ENCODE measurements at places on chromosomes 5 and 9.
A peak's percentile ranks its signal among the peaks of the same experiment; 100 is the strongest.

- DNase-seq: no peak
These were observed 63.9 kb upstream of the TNFAIP8 start for GRCh38 chr5:119291877-119292276.

- peak; percentile 43 for DNase-seq
These were observed 77.0 kb downstream of the CYFIP2 start for GRCh38 chr5:157342822-157343402.

- DNase-seq: peak; percentile 82
These were observed 12.2 kb downstream of the CXXC5 start for GRCh38 chr5:139660105-139660922.

- no peak for DNase-seq
These were observed 29.1 kb upstream of the IRX2 start for GRCh38 chr5:2780421-2781171.

- no peak for DNase-seq
These were observed 38.1 kb downstream of the BASP1 start for GRCh38 chr5:17255471-17256021.

GRCh38 chr5:14250084-14250695, 107.0 kb downstream of the TRIO start:
- peak; percentile 67 for DNase-seq
